ENCODE measurements at places on chromosomes 3 and 15. TPM values are rescaled to one million over a fixed set of nuclear protein-coding genes. Genes with fewer than 3 reads are reported as not detected.

GRCh38 chr3:87468235-87468634 lies 191.9 kb upstream of the POU1F1 start:
- no peak for DNase-seq

- no peak for DNase-seq
These were observed 399.4 kb downstream of the OCA2 start for GRCh38 chr15:27699699-27700098.

GRCh38 chr15:39188314-39188713 lies 392.6 kb upstream of the THBS1 start:
- DNase-seq = no peak

Gene HEMK1
- polyA plus RNA-seq = 17.3 TPM

DNA sequence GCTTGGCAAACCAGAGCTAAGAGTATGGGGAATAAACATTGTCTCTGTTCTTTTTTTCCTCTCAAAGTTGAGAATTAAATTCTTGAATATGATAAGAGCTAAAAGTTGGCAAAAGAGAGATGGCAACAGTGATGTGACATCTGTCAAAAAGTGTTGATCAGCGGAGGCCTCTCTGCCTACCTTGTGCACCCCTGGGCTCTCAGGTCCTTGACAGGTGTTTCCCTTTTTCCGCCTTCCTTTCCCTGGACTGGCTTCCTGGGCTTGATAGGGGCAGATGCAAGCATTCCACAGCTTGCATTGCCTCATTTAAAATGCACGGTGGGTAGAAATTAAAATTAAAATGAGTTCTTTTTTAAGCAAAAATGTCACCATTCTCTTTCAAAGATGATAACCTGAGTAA lies 84.2 kb downstream of the NSUN3 start:
- no peak for DNase-seq

- DNase-seq = no peak
These were observed 1.5 kb upstream of the IDH2 start for GRCh38 chr15:90103701-90104329.

DNA sequence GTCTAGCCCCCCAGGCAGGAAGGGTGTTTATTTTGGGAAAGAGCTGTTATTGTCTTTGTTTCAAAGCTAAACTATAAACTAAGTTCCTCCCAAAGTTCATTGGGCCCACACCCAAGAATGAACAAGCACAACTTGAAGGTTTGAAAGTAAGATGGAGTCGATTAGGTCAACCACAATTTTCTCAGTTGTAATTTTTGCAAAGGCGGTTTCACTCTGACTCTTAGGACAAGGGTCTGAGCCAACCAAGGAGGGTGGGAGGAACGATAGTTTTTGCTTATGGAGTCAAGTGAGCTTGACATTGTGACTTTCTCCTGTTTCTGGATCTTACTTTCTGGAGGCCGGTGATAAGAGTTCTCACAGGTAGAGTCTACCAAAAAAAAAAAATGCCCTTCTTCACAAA lies 5.8 kb upstream of the ZNF770 start:
- DNase-seq = no peak

- no peak for DNase-seq
These were observed 13.5 kb downstream of the TBC1D2B start for GRCh38 chr15:78063970-78064385.

Gene CCDC54
- polyA plus RNA-seq = not detected

Gene SCAANT1
- polyA plus RNA-seq = not detected

GRCh38 chr3:133767607-133768006 lies 21.4 kb downstream of the TF start:
- DNase-seq = no peak
